ENCODE measurements at places on chromosomes 4 and X.

DNA sequence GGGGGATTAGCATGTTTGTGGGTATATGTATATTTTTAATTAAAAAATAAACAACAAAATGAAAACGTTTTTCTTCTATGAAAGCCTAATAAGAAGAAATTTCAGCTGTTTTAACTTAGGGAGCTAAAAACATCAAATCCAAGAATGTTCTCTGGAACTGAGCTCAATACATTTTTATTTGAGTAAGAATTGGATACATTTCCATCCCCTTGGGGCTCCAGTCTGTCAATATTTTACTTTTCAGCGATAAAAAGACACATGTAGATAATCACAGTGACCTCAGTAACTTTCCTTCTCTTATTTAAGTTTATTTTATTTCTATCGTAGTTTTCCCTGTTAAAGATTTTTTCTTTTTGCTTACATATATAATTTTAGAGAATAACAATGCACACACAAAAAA is 59.3 kb downstream of the ELOVL6 start:
- DNase-seq: no peak

GRCh38 chr4:107740381-107740780 is 20.3 kb upstream of the PAPSS1 start:
- no peak for DNase-seq

- no peak for DNase-seq
Measured at GRCh38 chrX:15507005-15507404, 6.4 kb downstream of the BMX start.

GRCh38 chrX:79300856-79301255 is 66.3 kb downstream of the ITM2A start:
- no peak for DNase-seq

Measured in DMS79 treated with DMSO at 0.1 percent for 48 hours (cell line).